Nephron progenitor cell (in vitro differentiated cells): ENCODE measurements at places on chromosomes 3 and 15.
A peak's percentile ranks its signal among the peaks of the same experiment; 100 is the strongest.

- no peak for DNase-seq
These were observed 892.2 kb downstream of the SI start for GRCh38 chr3:164186095-164186494.

GRCh38 chr15:77514641-77515402, 94.1 kb downstream of the HMG20A start:
- DNase-seq, result no peak

DNA sequence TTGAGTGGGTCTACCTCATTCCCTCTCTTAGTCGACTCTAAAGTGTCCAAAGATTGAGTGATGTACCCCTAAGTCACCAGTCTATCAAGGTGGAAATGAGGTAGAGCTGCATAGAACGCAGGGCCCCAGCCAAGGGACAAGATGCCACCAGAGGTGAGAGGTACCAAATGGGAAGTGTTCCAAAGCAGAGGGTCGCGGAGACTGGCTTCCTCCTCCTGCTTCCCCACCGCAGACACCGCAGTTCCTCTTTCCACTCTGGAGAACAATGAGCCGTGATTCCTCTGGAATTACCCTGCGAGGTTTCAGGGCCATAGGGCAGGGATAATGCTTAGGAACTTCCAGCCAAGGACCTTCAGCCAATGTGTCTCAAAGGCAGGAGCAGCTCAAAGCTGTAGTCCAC, 55.8 kb downstream of the DAPK2 start:
- no peak for DNase-seq

- no peak for DNase-seq
These were observed 89.7 kb downstream of the MAGI1 start for GRCh38 chr3:65948841-65949573.

DNA sequence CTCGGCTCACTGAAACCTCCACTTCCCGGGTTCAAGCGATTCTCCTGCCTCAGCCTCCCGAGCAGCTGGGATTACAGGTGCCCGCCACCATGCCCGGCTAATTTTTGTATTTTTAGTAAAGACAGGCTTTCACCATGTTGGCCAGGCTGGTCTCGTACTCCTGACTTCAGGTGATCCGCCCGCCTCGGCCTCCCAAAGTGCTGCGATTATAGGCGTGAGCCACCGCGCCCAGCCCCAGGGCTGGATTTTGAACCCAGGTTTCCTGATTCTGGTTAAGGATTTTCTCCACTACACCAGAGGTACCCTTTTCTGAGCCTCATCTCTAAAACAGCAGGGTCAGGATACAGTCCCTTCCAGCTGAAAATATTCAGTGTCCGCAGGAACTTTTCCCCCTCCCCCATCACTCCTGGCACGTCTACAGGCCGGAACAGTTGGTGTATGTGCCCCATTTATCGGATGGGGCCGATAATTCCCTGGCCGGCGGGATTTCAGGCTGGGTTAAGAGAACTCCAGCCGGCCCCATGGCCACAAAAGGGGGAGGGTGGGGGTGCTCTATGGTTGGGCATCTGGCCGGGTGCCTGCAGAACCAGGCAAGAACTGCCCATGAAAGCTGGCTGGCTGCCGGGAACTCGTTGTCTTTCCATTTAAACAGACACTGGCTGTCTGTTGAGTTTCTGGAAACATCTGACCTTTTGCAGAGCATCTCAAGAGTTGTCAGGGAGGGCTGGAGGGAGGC, 26.8 kb upstream of the SEMA4B start:
- DNase-seq, result no peak

DNA sequence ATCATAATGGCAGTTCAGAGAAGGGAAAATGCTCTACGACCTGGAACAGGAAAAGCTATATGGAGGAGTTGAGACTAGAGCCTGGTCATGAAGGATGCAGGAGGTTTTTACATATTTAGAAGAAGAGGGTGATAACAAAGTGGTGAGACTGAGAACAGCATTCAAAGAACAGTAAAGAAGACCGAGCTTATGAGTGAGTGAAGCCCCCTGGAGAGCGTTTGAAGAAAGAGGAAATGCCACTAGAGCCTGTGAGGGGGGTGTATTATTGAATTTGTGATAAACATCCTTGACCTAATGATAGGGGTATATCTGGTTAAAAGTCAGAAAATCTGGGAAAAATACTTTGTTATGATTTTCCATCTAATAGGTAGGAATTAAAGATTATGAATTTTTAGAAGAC, 4.2 kb downstream of the PARP9 start:
- no peak for DNase-seq

- no peak for DNase-seq
These were observed 28.8 kb downstream of the NBEAL2 start for GRCh38 chr3:47008234-47008796.

DNA sequence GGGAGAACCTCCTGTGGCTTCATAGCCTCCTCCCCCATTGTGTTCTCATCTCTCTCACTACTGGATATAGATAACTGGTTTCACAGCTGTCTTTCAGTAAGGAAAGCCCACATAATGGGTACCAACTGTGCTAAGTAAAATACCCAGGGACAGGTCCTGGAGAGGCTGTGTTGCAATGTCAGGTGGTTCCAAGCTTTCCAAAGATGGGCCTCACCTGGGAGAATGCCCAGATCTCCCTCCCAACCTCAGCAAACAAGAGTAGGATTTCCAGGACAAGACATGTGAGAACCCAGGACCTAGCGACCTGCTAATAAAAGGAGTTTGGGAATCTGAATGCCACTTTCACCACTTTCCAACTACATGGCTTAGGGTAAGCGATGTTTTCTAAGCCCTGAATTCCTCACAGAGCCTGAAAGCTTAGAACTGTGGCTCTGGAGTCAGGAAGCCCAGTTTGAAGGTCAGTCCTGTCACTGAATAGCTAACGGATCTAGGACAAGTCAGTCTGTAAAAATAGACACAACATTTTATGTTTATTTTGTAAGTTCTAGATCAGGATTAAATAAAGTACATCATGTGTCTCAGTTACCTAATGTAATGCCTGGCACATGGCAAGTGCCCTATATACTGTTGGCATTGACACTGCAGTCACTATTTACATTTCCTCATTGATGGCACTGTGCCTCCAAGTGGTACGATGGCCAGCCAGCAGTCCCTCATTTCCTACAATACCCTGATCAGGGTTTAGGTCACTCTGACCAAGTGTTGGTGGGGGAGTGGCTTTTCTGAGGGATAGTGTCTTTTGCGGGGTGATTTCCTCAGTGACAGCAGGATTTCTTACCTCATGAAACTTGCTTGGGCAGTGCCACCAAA, 11.9 kb downstream of the CERS3 start:
- DNase-seq, result no peak

DNA sequence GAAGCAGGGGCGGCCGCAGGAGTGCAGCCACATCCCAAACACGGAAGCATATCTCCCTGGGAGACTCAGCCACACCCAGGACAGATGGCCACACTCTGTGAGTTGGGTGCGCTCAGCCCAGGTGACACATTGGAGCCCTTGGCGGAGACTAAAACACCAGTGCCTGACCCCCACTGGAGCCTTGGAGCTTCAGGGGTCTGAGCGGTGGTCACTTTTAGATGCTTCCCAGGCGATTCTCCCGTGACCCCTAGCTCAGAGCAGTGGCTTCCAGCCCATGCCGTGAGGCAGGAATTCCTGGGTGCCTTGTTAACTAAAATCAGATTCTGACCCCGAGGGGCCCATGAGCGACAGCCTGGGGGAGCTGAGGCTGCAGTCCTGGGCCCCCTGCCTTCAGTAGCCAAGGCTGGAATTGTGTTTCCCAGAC, 54.5 kb downstream of the PLXNA1 start:
- DNase-seq, result no peak

GRCh38 chr3:152742368-152743347, 92.3 kb upstream of the P2RY1 start:
- no peak for DNase-seq

- DNase-seq, result no peak
These were observed 617.0 kb upstream of the ROBO1 start for GRCh38 chr3:80384811-80385210.

GRCh38 chr15:95401587-95401986, 928.9 kb upstream of the NR2F2 start:
- no peak for DNase-seq

GRCh38 chr3:197368821-197369220, 70.4 kb upstream of the DLG1 start:
- DNase-seq, result no peak

GRCh38 chr3:179174898-179175297, 26.7 kb downstream of the PIK3CA start:
- DNase-seq, result no peak

DNA sequence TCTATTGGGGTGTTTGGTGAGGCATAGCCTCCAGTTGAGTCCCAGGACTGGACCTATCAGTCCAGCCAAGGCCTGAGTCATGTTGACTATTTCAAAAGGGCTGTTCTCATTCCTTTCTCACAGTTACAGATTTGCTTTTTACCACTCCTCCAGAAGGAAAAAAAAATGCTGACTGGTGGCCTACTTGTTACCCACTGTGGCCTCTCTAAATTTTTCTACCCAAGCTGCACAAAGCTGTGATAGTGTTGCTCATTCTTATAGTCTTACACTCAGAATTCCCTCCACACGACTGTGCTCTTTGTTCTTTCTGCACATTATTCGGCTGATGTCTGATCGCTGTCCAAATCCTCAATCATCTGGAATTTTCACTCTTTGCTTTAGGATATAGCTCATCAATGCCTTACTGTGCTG, 1142.2 kb downstream of the IGSF11 start:
- DNase-seq, result no peak

GRCh38 chr3:186360779-186361178, 1.3 kb downstream of the DGKG start:
- peak; percentile 68 for DNase-seq

- DNase-seq, result no peak
These were observed 32.2 kb downstream of the LIPC start for GRCh38 chr15:58463815-58464650.

DNA sequence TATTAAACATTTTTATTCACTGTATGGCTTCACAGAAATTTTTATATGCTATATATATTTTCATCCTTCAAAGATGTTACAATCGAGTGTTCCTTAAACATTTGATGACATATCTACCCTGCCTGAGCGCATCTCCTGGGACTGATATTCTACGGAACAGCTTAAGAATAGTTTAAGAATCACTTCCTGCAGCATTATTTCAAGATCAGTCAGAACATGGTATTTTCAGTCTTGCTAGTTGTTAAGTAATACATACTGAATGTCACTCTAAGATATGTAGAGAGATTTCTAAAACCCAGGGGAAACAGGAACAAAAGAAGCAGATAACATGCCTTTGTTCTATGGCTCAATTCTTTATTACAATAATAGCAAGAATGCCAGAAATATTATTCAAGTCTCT, 8.7 kb downstream of the COL8A1 start:
- no peak for DNase-seq

- no peak for DNase-seq
These were observed 27.8 kb downstream of the RORA start for GRCh38 chr15:61201322-61201721.

DNA sequence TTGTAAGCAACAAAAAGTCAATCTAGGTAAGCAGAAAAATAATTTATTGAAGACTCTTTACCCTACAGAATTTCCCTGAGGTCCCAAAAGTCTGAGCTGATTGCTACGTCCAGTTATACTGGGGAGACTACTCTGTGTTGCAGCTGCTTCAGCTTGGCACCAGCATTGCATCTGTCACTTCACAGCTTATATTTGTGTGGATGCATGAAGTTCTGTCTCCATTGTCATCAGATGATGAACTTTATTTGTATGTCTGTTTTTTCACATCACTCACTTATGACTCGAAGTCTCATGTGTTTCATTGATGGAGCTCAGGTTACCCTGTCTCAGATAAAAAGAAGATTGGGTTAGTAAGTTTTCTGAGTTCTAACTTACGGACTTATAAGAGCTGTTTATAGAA, 75.3 kb upstream of the LRRFIP2 start:
- no peak for DNase-seq

GRCh38 chr3:123722456-123722855, 137.6 kb upstream of the HACD2 start:
- no peak for DNase-seq

DNA sequence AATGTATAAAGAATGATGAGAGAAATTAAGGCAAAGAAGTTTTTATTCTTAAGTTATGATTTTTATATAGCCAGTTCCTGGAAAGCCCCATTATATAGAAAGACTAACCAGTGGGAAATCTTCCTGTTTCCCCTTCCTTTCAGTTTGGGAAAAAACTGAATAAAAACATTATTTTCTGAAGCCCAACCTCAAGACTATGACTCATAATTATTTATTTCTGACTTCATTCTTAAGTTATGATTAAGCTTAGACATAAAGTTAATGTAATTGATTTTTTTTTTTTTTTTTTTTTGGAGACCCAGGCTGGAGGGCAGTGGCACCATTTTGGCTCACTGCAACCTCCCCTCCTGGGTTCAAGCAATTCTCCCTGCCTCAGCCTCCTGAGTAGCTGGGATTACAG, 55.8 kb downstream of the TRPC1 start:
- no peak for DNase-seq

DNA sequence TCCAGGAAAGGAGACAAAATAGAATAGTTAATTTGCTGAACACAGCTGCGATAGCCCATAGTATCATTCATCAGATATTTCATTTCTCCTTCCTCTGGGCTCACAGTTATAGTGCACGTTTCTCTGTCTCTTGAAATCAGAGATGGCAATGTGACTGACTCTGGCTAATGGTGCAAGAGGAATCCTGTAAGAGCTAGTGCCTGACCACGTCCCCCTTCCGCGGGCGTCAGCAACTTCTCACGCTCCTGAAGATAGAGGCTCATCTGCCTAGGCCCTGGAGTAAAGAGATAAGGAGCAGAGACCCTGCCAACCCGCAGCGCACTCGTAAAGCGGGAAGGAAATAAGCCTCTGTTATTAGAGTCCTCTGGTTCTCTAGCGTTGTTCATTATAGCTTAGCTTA, 391.8 kb downstream of the VPS13C start:
- no peak for DNase-seq

DNA sequence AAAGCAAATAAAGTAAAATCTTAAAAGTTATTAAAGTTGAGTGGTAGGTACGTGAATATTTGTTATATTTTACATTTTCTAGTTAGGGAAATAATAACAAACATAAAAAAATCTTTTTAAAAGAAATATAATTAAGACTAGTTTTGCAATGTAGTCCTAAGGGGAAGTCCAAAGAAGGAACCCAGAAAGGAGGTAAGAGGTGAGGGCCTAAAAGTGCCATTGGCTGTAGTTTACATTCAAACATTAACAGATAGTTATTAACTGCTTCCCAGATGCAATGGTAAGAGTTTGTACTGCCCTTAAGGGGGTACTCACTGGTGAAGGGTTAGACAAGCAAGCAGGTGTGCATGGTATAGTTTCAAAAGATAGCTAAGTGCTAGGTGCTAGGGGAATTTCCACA, 79.2 kb downstream of the B3GALNT1 start:
- no peak for DNase-seq

GRCh38 chr15:73515527-73515926, 72.6 kb downstream of the REC114 start:
- DNase-seq, result no peak

GRCh38 chr15:100635406-100636071, 33.1 kb downstream of the ASB7 start:
- no peak for DNase-seq

GRCh38 chr15:66704019-66704802, 2.2 kb downstream of the SMAD6 start:
- no peak for DNase-seq

DNA sequence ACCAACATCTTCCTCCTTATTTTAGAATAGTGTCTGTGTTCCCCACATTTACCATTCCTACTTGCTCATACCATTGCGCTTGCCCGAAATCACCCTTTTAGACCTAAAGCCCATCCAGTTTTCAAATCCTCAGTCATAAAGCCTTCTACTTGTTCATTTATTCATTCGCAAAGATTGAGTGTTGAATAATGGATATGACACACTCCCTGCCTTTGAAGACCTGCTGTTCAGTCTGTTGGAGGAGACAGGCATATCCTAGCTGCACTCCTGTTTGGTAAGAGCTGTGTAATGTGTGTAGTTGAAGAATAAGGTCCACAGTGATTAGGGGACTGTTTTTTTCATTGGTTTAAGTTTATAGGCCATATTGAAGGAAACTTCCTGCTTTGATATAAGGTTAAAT, 1.7 kb downstream of the CNOT10 start:
- DNase-seq, result no peak
